DMS79 treated with DMSO at 0.1 percent for 48 hours (cell line): ENCODE measurements at places on chromosomes 4 and X.

GRCh38 chrX:2466876-2467656 lies 33.7 kb downstream of the DHRSX start:
- DNase-seq = no peak

DNA sequence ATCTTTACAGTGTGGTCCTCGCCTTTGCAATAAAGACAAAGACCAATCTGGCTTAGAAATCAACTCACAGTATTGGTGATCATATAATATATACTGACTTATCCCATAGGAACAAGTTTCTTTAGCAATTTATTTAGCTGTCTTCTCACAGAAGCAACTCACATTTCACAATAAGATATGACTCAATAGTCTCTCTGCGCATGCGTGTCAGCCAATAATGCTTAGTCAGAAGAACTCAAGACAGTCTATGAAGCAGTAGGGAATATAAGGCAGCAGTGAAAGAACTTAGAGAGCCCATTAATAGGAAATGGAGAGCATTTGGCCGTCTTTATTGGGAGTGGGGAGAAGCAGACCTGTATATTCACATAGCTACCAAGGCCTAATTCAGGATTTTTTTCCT lies 216.7 kb downstream of the IL13RA2 start:
- no peak for DNase-seq

- no peak for DNase-seq
These were observed 11.9 kb upstream of the ZNF157 start for GRCh38 chrX:47358387-47359065.

DNA sequence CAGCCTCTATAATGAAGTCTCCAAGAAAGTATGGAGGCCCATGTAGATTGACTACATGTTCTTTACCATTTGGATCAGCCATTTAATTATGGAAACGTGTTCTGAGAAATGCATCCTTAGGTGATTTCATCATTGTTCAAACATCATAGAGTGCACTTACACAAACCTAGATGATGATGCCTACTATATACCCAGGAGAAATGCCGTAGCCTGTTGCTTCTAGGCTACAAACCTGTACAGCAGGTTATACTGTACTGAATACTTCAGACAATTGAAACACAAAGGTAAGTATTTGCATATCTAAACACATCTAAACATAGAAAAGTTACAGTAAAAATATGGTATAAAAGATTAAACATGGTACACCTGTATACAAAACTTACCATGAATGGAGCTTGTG lies 186.5 kb upstream of the FSTL5 start:
- DNase-seq = no peak

DNA sequence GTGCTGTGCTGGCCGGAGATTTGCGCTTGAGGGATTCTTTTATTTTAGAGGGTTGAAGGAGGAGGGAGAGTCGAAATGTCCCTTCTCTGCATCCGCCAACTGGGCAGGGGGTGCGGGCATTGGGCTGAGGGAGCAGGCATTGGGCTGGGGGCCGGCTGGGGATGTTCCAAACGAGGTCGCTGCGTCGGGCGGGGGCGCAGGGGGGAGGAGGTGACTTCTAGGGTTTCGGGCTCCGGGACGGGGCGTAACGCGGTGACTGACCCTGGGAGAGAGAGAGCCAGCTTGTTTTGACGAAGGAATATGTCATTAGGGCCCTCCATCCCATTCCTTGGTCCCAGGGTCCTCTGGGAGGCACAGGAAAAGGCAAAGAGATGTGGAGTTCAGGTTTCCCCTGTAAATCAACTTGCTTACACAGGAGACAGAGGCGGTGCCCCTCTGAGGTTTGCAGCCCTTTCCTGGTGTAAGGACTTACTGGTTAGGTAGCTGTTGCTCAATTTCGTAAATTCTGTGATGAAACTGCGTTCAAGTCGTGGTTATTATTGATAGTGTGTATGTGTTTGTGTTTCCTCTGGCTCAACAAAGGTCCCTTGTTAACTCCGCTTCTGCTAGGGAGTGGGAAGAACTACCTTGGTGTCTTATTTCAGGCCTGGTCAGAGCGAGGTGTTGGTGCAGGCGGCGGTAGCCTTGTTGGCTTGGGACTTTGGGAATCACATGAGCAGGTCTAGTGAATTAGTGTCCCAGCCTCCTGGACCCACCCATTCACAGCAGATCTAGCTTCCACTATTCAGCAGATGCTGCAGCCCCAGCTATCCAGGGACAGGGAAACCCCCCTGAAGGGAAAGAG lies 716 bp downstream of the FHIP1A start:
- no peak for DNase-seq

DNA sequence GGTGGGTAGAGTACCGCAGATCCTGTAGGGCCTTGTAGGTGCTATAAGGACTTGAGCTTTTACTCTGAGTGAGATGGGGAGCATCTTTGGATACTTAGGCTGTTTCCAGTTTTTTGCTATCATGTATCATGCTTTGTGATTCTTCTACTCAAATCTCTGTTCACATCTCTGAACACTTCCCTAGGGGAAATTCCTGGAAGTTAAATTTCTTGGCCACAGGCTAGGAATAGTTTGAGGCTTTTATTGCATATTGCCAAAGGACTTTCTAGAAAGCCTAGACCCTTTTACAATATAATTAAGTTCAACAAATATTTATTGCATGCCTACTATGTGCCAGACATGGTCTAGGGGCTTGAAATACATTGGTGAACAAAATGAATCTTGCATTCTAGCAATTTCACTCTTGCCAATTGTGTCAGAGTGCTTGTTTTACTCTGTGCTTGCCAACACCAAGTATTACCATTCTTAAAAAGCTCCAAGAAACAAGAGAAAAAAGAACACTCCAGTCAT lies 4.1 kb upstream of the PGRMC1 start:
- peak; percentile 10 for DNase-seq

DNA sequence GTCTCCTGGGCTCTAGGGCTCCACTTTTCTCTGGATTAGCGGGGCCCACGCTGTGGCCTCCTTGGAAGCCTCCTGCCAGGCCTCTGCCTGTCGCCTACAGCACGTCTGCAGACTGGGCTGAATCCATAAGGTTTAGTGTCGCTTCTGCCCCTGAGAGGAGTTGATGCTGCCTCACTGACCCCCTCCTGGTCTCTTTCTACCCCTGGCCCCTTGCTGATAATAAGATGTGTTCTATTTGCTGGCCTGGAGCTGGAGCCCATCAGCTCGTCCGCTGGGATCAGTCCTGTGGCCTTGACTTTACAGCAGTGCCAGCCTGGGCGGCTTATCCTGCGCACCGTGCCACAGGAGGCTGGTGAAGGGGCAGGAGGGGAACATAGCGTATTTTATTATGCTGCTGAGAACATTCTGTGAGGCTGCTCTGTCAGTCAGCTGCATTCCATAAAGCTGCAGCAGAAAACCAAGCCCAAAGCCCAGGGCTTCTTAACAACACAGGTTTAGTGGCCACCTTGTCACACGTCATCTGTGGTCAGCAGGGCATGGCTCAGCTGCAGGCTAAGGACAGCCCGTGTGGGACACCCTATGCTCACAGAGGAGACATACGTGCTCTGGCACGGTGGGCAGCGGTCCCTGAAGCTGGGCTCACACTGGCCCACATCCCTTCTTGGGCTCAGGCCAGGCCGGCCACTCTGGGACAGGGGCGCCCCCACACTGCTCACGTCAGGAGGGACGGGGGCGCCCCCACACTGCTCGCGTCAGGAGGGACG lies 29.3 kb upstream of the HGFAC start:
- DNase-seq = no peak

- DNase-seq = peak; percentile 31
These were observed 969 bp downstream of the STIM2 start for GRCh38 chr4:26861434-26862186.

GRCh38 chrX:44280116-44280515 lies 63.4 kb downstream of the EFHC2 start:
- no peak for DNase-seq

- DNase-seq = peak; percentile 56
These were observed 72.0 kb downstream of the EVC start for GRCh38 chr4:5782829-5783476.
